ENCODE measurements at places on chromosomes 4 and X. TPM values are rescaled to one million over a fixed set of nuclear protein-coding genes. Genes with fewer than 3 reads are reported as not detected.

- DNase-seq, result no peak
These were observed 512.2 kb downstream of the PDHA2 start for GRCh38 chr4:96352051-96352517.

The ZAR1 gene
- total RNA-seq, result not detected

DNA sequence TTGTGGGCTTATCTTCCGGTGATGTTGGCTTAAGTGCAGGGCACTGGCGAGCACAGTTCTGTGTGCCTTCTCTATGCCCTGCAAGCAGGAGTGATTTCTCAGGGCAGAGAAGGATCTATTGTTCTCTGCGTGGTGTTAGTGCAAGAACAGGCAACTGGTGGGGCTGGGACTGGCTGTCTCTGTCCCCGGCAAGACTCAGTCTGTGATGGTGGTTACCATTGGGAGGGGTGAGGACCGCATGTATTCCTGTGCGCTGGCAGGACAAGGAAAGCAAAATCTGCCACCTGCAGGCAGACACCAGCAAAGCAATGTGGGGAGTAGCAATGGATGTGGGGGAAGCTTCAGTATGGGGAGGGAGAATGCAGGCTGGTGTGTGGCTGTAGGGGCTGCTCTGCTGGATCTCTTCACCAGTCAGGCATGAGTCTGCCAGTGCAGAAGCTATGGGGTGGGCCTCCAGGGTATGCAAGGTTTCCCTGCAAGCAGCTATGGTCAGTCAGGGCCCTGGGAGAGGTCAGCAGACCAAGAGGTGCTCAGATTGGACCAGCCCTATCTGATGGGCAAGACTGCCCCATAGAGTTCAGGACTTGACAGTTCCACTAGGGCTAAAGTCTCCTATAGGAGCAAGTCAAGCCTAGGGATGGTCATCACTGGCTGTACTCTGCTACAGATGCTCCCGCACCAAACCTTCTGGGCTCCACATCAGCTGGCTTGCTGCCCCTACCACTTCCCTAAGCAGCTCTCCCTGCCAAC is 16.8 kb downstream of the PF4 start:
- no peak for DNase-seq

DNA sequence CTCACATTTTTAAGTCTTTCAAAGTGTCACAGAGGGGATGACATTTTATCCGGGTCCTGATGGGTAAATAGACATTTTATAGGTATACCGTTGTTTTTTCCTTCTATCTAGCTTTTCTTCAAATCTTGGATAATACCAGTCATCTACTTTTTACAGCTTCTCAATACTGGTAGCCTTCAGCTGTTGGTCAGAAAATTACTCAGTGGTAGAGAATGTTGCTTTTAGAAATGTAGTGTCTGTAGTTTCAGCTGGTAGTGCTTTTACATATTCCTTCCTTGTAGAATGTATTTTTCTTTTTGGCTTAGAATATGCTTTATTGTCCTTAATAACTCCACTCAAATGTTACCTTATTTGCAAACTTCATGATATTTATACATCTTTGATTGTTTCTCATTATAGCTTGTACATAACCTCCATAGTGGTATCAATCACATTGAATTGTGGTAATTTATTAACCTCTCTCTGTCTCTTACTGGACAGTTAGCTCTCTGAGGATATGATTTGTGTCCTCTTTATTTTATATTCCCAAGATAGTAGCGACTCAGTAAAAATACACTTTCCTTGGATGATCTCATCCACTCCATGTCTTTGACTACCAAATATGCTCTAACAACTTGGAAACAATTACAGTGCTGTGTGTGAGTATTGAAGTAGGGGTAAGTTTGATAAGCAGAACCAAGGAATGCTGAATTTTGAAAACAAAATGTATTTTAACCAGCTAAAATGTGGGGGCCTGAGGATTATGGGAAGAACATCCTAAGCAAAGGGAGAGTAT is 53.8 kb downstream of the RAP1GDS1 start:
- DNase-seq, result no peak

The NDST4 gene
- not detected for total RNA-seq

Measured in omental fat pad (tissue), 4 donors.